ENCODE measurements at places on chromosomes 4 and X.

DNA sequence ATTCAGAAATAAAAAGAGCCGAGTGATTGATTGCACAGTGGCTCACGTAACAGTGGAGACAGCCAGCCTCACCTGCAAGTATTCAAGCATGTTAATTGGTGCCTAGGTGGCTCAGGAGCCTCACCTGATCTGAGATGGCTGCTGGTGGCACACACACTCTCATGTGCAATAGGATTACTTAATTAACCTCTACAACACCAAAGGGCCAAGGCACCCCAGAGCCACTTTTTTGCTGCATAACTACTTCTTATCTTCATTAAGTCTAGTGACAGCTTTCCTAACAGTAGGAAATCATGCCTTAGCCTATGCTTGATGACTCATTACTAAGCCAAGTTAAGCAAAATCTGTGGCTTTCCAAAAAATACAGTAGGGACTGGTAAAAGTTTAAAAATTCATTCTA is 117.3 kb upstream of the NOCT start:
- no peak overlapping the region for H3K4me3 ChIP-seq
- no peaks in the 10 kb centered on the region for H3K27me3 ChIP-seq
- peaks cover 9% of the 10 kb centered on the region for H3K4me1 ChIP-seq
- no peak for DNase-seq
- H3K27ac ChIP-seq, result no peak overlapping the region
- no peaks in the 10 kb centered on the region for H3K36me3 ChIP-seq

DNA sequence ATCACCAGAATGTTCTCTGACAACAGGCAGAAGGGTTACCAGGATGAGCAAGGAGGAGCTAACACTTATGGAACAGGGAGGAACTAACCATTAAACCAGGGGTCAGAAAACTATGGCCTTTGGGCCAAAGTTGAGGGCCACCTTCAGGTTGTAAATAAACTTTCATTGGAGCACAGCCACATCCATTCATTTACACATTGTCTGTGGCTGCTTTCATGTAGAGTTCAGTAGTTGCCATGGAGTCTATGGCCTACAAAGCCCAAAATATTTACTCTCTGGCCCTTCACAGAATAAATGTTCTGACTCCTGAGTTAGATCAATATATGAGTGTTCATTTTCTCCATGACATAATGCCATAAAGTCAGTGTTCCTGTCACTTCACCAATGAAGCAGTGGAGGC is 13.2 kb upstream of the HCCS start:
- H3K4me3 ChIP-seq, result no peak overlapping the region
- H3K4me1 ChIP-seq, result no peaks in the 10 kb centered on the region
- DNase-seq, result no peak
- no peaks in the 10 kb centered on the region for H3K36me3 ChIP-seq

DNA sequence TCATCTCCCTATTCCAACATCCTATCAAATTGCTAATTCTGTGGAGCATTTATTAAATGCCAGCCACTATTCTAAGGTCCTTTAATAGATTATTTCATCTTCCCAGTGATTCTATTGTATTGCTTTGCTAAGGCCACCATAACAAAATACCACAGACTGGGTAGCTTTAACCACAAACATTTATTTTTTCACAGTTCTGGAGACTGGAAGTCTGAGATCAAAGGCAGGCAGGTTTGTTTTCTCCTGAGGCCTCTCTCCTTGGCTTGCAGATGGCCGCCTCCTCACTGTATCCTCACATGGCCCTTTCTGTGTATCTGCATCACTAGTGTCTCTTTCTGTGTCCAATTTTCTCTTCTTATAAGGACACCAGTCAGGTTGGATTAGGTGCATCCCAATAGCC is 64.5 kb downstream of the CPE start:
- H3K4me3 ChIP-seq, result no peak overlapping the region
- no peaks in the 10 kb centered on the region for H3K36me3 ChIP-seq
- no peaks in the 10 kb centered on the region for H3K4me1 ChIP-seq
- no peaks in the 10 kb centered on the region for H3K27me3 ChIP-seq
- H3K27ac ChIP-seq, result no peak overlapping the region
- DNase-seq, result no peak

- H3K36me3 ChIP-seq, result no peaks in the 10 kb centered on the region
- H3K27me3 ChIP-seq, result peaks cover 7% of the 10 kb centered on the region
- peaks cover 8% of the 10 kb centered on the region for H3K4me1 ChIP-seq
- H3K4me3 ChIP-seq, result no peak overlapping the region
- DNase-seq, result no peak
- H3K27ac ChIP-seq, result no peak overlapping the region
Observed at GRCh38 chrX:9909254-9909653, 57.9 kb upstream of the CLDN34 start.
